NCI-H2171 (cell line): ENCODE measurements at places on chromosomes 5 and 9.

DNA sequence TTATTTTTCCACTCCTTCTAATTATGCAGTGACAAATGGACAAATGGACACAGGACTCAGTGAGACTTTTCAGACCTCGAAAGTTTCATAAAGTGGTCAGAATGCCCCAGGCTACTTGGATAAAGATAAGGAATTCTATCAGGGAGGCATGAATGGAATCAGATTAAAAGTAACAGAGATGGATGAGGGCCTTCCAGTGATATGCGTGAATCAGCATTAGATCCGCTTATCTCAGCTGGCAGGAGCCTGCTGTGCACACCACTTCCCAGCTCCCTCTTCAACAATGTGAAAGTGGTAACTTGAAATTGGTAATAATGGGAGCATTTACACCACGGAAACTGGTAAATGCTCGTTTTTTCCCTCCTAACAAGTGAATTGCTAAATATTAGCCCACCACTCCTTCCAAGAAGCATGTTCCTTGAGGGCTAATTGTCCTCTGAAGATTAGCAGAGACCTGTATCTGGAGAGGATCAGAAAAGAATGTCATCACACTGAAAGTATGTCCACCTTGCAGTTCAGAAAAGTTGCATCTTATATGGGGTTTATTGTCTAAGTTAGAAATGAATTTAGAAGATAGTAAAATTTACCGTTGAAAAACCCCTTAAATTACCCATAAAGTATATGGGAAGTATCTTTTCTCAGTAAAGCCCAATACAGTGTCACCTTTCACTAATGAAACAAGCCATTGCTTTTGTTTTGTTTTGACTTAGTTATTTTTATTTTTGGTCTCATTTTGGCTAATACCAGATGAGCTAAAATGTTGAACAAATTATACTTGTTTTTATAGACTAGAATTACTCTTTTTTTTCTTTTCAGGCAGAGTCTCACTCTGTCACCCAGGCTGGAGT lies 125.3 kb downstream of the DPYSL3 start:
- no peak for DNase-seq

GRCh38 chr5:10192309-10192708 lies 57.4 kb downstream of the ATPSCKMT start:
- no peak for DNase-seq

- DNase-seq = no peak
Observed at GRCh38 chr9:17882688-17883594, 304.1 kb downstream of the SH3GL2 start.

DNA sequence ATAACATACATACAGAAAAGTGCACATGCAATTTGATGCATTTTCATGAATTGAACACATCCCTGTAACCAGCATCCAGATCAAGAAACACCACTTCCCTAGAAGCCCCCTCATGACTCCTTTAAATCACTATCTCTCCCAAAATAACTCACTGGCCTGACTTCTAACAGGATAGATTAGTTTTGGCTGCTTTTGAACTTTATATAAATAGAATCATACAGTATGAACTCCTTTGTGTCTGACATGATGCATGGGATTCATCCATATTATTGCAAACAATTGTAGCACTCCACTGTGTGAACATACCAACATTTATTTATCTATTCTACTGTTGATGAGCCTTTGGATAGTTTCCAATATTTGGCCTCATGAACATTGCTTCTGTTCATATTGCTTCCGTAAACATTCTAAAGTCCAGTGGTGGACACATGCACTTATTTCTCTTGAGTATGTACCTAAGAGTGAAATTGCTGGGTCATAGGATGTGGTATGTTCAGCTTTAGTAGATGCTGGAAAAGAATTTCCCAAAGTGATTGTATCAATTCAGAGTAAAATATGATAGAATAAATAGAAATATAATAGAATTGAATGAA lies 148.7 kb upstream of the GDNF start:
- no peak for DNase-seq

DNA sequence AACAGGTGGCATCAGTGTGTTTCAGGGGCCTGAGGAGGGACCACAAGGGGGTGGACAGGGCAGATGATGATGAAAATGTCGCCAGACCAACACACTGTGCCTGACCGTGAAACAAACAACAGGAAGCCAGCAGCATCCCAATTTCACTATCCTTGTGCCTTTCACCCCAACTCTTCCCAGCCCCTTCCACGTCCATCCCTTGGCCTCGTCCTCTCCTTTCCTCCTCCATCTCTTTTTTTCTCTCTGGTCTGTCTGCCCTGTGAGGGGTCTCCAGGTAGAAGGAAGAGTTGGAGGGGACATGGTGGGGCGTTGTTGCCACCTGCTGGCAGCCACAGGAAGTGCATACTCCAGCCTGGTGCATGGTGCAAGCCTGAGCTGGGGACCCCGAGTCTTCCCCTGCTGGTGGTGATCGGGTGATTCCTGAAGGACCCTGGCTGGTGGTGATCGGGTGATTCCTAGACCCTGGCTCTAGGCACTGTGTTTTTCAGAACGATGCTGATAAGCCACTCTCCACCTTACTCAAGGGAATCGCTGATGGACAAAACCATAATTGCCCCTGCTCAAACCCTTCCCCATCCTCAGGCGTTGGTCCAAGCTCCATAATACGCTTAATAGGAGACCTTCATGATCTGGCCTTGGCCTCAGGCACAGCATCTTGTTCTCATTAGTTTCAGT lies 21.7 kb upstream of the NSD1 start:
- DNase-seq = no peak

GRCh38 chr9:126327714-126328185 lies 1.1 kb downstream of the MVB12B start:
- DNase-seq = no peak

- DNase-seq = no peak
Observed at GRCh38 chr5:87053146-87053545, 214.5 kb upstream of the RASA1 start.

GRCh38 chr5:111159845-111160244 lies 64.3 kb upstream of the CAMK4 start:
- no peak for DNase-seq

GRCh38 chr9:86589730-86590129 lies 235.5 kb upstream of the TUT7 start:
- DNase-seq = no peak

GRCh38 chr5:56112526-56113121 lies 117.9 kb upstream of the IL6ST start:
- DNase-seq = peak; percentile 11

- DNase-seq = no peak
Observed at GRCh38 chr5:113267361-113267900, 167.4 kb downstream of the TSSK1B start.

DNA sequence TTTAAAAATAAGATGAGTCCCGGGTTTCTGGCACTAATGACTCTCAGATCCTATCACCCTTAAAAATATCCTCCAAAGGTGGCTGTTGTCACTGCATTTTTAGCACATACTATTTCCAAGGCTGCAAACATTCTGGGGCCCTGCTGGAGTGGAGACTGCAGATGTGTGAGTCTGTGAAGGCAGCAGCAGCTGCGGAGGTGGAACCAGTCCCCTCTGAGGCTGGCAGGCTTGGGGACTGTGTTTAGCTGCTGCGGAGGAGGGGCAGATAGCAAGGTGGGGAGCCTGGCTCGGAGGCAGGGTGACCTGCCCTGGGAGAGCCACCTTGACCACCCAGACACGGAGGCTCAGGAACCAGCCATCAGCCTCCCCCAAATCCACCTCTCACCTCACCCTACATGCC lies 77.0 kb downstream of the C5orf15 start:
- no peak for DNase-seq

- no peak for DNase-seq
Observed at GRCh38 chr9:124471761-124472160, 21.5 kb downstream of the ADGRD2 start.

DNA sequence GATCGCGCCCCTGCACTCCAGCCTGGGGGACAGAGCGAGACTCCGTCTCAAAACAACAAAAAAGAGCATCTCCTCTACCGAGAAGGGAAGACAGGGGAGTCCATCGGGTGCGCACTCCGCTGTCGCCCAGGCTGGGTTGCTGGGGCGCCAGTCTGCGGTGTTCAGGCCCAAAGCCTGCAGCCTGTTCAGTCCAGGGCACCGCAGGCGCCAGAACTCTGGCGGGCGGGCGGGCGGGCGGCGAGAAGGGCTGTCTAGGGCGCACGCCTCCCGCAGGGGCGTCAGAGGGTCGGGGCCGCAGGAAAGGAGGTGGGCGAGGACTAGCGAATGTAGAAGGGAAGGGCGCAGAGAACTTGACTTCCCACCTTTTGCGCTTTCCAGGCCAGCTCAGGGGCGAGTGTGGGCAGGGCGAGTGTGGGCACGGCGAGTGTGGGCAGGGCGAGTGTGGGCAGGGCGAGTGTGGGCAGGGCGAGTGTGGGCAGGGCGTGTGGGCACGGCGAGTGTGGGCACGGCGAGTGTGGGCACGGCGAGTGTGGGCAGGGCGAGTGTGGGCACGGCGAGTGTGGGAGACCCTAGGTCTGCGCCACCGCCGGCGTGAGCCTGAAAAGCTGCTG lies 10.5 kb downstream of the PROP1 start:
- DNase-seq = no peak

DNA sequence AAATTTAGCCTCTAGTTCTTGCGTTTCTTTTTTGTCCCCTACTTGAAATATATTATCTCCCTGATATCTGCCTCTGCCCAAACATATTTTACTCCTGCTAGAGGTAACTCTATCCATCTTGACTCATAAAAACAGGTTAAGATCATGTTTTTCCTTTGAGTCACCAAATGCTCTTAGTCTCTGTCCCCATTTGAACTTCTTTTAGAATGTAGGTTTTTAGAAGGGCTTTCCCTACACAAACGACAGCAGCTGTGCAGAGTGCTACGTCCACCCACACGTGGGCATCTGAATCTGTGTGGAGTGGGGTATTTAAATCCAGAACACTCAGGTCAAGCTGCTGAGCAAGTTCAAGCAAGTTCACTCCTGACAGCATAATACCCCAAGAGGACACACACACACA lies 2.2 kb downstream of the HSD17B3 start:
- no peak for DNase-seq

DNA sequence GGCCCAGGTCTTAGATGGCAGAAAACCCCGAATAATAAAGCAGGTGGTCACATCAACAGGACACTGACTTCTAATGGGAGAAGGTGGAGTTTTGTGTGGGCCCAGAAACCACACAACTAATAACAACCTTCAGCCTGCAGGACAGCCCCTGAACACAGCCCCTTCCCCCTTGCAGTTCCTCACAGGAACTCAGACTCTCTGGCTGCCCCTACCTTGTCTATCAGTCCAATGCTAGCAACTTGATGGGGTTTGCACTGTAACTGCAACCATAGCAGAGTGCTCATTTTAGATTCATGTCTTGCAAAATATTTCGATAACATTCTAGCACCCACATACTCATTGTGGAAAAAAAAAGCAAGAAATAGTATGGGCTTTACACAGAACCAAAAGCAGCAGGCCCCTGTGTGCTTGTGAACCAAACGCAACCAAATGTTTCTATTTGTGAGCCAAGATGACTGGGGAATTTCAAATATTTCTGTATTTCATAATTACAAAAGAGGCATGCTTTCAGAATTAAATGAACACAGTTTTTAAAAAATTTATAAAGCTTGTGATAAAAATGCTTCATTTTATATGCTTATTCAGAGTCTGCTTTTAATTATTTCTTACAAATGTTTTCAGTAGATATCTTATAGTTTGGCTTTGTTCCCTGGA lies 62.7 kb upstream of the PDE4D start:
- no peak for DNase-seq

- DNase-seq = no peak
Observed at GRCh38 chr9:95286151-95286550, 31.4 kb downstream of the FANCC start.

GRCh38 chr5:5816960-5817359 lies 394.5 kb downstream of the ICE1 start:
- DNase-seq = no peak

- no peak for DNase-seq
Observed at GRCh38 chr5:159805021-159805420, 111.3 kb upstream of the ADRA1B start.

DNA sequence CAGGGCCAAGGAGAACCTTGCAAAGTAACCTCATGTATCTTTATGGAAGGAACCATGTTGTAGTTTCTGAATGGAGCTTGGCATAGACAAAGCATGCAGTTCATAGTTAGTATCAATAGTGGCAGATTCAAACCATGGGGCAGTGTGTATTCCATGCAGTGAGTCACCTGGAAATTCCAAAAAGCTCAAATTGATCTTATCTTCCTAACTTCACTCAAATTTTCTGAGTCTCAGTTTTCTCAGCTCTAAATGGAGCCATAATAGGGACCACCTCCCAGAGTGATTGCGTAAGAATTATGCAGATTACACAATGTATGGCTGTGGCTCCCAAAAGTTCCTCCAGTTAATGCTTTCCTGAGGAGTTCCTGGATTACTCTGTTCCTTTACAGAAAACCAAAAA lies 549.9 kb upstream of the KLF4 start:
- no peak for DNase-seq

GRCh38 chr5:65126542-65127069 lies 355.1 kb downstream of the ADAMTS6 start:
- no peak for DNase-seq

GRCh38 chr9:135008416-135008815 lies 79.1 kb upstream of the OLFM1 start:
- DNase-seq = no peak

DNA sequence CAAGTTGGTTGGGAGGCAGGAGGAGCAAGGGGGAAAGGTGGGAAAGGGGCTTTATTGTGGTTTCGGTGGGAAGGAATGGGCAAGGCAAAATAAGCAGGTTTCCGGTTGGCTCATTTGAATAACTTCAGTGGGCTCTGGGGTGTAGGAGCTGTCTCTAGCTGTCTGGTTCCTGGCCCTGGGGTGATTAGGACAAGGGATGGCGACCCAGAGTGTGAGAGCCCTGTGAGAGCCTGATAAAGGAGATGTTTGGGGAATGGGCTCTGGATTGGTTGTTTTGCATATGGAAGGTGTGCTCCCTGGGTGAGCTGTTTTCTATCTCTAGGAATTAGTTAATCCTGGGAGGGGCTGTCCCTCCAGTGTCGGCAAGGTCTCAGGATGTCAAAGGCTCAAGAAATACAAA lies 15.4 kb downstream of the ANKRD34B start:
- DNase-seq = no peak

- no peak for DNase-seq
Observed at GRCh38 chr5:171673328-171673727, 112.3 kb upstream of the SMIM23 start.

DNA sequence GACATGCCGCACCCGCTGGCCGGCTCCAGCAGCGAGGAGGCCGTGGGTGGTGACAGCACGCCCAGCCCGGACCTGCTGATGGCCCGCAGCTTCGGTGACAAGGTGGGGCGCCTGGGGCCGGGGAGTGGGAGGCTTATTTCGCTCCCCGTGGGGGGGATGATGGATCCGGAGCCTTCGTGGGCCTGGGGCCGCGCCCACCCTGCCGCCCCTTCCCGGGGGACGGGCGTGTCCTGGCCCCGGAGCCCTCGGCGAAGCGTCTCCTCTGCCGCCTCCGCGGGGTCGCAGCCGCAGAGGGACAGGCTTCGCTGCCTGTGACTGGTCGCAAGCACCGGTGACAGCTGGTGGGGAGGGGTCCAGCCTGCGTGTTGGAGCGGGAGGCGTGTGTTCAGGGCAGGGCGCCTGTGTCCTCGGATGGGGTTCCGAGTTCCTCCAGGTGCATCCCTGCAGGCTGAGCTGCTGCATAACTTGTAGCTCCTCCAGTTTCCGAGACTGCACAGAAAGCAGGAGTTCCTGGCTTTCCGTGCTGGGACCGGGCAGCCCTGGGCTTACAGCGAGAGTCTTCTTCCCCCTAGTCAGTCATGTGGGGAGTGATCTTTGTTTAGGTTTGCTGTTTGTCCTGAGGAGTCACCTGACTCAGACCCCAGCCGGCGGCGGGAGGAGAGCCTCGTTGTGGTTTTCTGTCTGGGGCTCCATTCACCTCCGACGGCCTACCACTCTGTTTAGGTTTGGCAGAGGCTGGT lies 666 bp downstream of the SNX30 start:
- peak; percentile 76 for DNase-seq
